ENCODE measurements at places on chromosomes 1 and 21. TPM values are rescaled to one million over a fixed set of nuclear protein-coding genes. Genes with fewer than 3 reads are reported as not detected.

DNA sequence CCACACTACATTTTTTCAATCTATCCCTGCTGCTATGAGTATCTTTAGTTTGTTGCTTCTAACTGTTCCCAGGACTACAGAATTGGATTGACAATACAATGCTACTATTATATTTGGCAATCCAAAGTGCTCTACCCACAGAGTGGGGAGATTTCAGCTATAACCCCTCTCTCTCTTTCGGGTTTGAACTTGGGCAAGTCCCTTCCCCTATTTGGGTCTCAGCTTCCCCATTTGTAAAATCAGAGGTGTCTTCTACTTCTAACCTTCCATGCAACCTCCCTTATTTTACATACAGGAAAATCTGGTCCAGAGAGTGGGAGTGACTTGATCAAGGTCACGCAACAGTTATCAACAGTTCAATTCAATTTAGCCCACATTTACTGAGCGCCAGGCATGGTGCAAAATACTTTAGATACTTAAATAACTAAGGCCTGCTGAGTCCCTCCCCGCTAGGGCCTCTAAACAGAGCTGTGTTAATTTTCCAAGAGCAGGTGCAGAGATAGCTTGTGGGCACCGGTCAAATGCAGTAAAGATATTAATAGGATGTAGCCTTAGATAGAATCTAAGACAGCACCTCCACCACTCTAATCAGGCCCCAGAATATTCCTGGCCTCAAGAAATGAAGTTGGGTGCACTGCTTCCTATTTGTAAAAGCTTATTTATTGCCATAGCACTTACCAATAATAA lies 9.4 kb upstream of the GPX7 start:
- DNase-seq, result peak; percentile 50

DNA sequence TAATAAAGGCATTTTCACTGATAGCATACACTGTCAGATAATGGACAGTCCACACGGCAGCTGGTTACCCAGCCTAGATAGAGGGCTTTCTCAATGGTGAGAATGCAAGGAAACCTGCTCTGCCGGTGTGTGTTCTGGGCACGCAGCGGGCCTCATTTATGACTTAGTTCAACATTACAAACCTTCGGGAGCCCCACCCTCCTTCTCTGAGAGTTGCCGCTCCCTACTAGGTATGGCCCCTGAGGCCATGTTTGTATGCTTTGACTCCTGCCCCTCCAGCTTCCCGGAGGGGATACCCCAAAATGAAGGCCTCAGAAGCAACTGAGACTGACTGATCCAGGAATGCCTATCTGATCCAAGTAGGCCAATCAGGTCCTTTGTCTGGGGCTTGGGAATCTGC lies 17.2 kb upstream of the FABP3 start:
- no peak for DNase-seq

GRCh38 chr1:153849487-153850185 lies 73.1 kb downstream of the GATAD2B start:
- DNase-seq, result peak; percentile 55

- DNase-seq, result peak; percentile 68
These were observed 56.2 kb downstream of the NTNG1 start for GRCh38 chr1:107196973-107197562.

DNA sequence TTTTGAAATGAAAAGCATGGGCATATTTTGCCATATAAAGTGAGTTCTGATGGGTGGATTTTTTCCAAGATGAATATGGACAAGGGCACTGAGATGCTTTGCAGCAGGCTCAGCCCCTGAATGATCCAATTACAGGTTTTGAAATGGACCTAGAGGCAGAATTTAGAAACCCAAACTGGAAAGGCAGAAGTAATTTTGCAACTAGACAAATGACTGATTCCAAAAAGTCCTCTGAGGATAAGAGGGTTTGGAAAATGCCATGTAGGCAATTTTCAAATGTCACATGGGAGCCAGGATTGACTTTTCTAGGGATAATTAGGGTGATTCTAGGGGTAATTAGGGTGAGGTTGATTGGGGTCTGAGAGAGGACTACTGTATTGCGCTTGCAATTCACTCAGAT lies 148.9 kb upstream of the ZNF648 start:
- no peak for DNase-seq

DNA sequence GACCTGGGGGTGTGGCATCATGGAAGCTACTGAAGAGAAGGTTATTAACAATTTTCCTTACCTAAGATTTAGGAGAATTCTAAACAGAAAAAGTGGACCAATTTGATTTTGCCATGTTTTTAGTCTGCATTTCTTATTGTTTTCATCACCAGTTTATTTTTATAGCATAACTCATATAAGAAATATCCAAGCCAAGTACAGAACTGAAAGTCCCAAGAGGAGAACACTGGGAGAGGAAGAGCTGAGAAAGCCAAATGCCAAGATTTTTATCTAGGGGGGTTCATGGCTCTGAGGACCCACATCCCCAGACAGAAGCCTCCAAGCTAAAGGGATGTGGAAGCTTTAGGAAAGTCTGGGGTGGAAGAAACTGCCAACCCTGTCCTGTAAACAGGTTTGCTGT lies 109.4 kb upstream of the DUSP10 start:
- no peak for DNase-seq

DNA sequence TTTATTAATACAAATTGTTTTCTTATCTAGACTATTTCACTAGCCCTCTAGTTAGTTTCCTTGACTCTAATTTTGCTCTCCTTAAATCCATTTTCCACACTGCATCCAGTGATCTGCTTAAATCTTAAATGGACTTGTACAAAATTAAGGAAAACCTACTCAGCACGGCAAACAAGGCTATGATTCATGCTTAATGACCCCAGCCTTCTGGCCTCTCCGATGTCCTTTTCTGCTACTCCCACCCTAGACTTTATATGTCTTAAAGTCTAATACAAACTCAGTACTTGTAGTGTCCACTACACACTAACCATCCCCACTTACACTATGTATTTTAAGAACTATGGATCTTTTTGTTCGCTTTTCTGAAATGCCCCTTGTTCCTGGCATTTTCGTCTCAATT lies 2.2 kb downstream of the TMED5 start:
- DNase-seq, result no peak

The PDXK gene
- 31.1 TPM for polyA plus RNA-seq

The JAM2 gene
- 17.3 TPM for polyA plus RNA-seq

Measured in B cell (primary cell).